Dermis microvascular lymphatic vessel endothelial cell (primary cell): ENCODE measurements at places on chromosomes 5 and 9.

DNA sequence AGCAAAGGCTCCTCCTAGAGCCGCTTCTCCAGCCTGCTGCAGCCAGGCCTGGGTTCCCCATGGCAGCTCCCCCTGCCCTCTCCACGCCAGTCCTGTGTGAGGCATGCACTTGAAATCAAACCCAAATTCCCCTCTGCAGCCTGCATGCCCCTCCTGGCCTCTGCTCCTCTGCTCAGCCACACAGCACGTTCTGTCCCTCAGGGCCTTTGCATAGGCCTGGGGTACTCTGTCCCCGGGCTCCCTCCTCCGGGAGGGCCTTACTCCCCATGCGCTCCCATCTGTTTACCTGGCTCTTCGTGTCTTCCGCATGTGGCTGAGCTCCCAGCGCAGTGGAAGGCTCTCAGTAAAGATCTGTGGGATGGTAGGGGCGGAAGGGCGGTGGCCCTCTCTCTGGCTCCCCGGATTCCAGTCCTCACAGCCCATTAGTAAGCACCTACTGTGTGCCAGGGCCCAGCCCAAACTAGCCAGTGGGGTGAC, 203.5 kb upstream of the IER5L start:
- no peak for DNase-seq

- DNase-seq: no peak
Measured at GRCh38 chr5:88524941-88525340, 256.3 kb upstream of the TMEM161B start.

GRCh38 chr5:55063899-55064298, 38.5 kb upstream of the GZMA start:
- DNase-seq: no peak

- no peak for DNase-seq
Measured at GRCh38 chr5:145874765-145875164, 2.0 kb upstream of the GRXCR2 start.
